ENCODE measurements at places on chromosomes 5 and 9. TPM values are rescaled to one million over a fixed set of nuclear protein-coding genes. Genes with fewer than 3 reads are reported as not detected.

DNA sequence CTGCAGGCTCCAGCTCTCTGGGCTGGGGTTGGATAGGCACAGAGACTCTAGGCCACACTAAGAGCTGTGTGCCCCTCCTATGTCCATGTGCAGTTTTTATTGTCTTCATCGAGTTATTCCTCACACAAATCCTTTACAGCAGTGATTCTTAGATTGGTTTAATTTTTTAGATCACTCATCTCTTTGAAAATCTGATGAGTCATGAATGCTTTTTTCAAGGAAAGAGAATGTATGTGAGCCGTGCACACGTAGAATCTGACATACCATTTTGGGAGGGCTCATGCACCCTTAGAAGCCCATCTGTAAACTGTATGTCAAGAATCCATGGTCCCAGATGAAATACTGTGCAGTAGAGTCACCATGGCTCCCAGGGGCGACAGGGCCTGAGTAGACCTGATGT lies 100.7 kb upstream of the S1PR3 start:
- no peaks in the 10 kb centered on the region for H3K36me3 ChIP-seq
- H3K27ac ChIP-seq: no peak overlapping the region
- H3K27me3 ChIP-seq: no peaks in the 10 kb centered on the region
- no peak for DNase-seq
- H3K4me1 ChIP-seq: no peaks in the 10 kb centered on the region
- H3K4me3 ChIP-seq: no peak overlapping the region

DNA sequence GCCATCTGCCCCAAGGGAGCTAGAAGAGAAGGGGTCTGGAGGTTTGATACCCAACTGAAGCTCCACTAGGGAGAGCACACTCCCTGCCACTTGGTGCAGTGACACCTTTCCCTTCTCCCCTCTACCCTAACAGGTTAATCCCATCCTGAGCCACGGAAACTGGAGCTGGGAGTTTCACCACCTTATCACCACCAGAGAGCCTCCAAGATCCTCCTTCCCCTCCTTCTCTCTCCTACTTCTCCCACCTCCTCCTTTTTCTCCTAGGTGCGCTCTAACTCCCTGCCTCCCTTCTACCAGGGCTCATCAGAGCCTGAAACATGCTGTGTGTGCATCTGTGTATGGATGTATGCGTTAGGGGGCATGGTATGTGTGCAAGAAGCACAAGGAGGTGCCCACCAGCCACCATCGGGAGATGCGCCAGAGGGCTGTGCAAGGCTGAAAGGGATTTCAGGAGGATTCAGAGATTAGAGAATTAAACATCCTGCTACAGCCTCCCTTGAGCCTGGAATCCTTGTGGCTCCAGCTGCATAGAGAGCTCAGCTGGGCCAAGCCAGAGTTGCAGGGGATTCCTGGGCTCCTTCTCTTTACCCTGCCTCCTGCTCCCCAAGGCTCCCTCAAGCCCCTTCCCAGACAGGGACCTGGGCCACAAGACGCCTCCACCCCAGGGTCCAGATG lies 89.8 kb downstream of the PCDH1 start:
- no peaks in the 10 kb centered on the region for H3K27me3 ChIP-seq
- no peak overlapping the region for H3K4me3 ChIP-seq
- H3K4me1 ChIP-seq: peaks cover 3% of the 10 kb centered on the region
- H3K27ac ChIP-seq: no peak overlapping the region
- no peak for DNase-seq

DNA sequence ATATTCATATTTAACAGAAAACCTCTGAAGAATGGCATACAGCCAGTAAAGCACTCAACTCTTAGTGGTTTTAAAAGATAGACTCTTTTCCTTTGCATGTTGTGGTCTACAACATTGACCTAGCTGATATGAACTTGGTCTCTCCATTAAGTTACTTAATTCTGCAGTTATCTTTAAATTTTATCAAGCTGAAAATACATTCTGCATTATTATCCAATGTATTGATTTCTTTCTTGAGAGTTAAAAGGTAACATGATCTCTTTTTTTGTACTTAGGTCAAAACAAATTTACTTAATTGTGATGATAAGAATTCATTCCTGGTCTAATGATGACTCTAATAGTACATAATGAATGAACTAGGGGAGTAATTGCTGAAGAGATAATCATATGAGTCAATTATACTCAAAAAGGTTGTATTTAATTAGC lies 132.9 kb downstream of the STARD4 start:
- H3K4me3 ChIP-seq: no peak overlapping the region
- no peak overlapping the region for H3K27ac ChIP-seq
- H3K36me3 ChIP-seq: no peaks in the 10 kb centered on the region
- DNase-seq: no peak
- peaks cover 7% of the 10 kb centered on the region for H3K4me1 ChIP-seq

- H3K36me3 ChIP-seq: no peaks in the 10 kb centered on the region
- H3K4me3 ChIP-seq: no peak overlapping the region
- no peak for DNase-seq
- H3K27me3 ChIP-seq: no peaks in the 10 kb centered on the region
Measured at GRCh38 chr5:65766175-65766574, 44.2 kb downstream of the NLN start.

- no peak overlapping the region for H3K4me3 ChIP-seq
- no peaks in the 10 kb centered on the region for H3K27me3 ChIP-seq
- no peak for DNase-seq
- H3K36me3 ChIP-seq: no peaks in the 10 kb centered on the region
- H3K27ac ChIP-seq: no peak overlapping the region
- no peaks in the 10 kb centered on the region for H3K4me1 ChIP-seq
Measured at GRCh38 chr9:76313771-76314170, 80.5 kb downstream of the RFK start.

Gene ZCCHC10
- total RNA-seq: 23.7 TPM

DNA sequence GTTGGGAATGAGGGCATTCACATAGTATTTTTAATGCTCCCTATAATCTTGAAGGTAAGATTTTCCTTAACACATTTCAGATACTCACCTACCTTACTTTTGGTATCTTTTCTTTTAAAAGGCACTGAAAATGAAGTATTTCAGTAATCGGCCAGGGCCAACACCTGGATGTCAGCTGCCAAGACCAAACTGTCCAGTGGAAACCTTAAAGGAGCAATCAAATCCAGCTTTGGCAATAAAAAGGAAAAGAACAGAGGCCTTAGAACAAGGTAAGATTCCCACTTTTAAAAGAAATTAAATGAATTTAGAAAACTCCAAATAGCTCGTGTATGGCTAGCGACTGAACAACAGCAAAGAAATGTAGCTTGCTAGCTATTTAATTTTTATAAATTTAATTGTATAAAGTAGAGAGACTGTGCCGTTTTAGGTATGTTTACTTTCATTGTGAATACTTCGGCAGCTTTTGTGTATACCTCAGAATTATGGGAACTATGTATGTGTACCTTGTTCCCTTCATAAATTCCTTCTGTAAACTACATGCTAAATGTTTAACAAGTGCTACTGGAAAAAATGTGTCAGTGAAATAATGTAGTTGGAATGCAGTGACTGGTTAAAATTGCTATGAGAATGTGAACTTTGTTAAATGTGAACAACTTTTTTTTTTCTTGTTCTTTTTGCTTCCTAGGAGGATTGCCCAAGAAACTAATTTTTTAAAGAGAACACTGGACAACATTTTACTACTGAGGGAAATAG lies 41.9 kb downstream of the CDK7 start:
- peaks cover 15% of the 10 kb centered on the region for H3K36me3 ChIP-seq
- H3K27ac ChIP-seq: no peak overlapping the region
- no peak overlapping the region for H3K4me3 ChIP-seq
- DNase-seq: no peak
- no peaks in the 10 kb centered on the region for H3K4me1 ChIP-seq

Gene NPDC1
- 28.7 TPM for total RNA-seq

DNA sequence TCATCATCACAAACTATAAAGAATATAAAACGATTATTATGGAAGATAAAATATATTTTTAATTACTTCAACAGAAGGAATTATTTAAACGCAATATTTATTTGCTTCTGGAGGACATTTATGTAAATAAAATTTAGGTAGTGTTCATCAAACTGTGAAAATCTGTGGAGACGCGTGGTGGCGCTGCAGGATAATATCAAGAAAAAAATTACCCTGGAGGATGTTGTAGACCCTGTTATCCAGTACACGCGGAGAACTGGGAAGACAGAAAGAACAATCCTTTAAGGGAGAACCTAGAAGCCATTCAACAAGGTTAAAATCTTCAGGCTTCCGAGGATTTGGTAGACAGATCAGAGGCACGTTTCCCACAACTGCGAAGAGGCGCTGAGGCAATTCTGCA lies at the start of gene PCDHB12:
Gene PCDHB12, plus strand, starts transcription at position 242 of the 400 bp plus-strand sequence. CDS start 189 bp downstream, outside the sequence.
- no peaks in the 10 kb centered on the region for H3K36me3 ChIP-seq

GRCh38 chr5:400282-401145 lies 42.5 kb upstream of the EXOC3 start:
- H3K36me3 ChIP-seq: no peaks in the 10 kb centered on the region
- H3K4me1 ChIP-seq: peaks cover 10% of the 10 kb centered on the region
- H3K4me3 ChIP-seq: no peak overlapping the region
- DNase-seq: peak; percentile 57
- H3K27me3 ChIP-seq: no peaks in the 10 kb centered on the region
- H3K27ac ChIP-seq: no peak overlapping the region

GRCh38 chr5:61115968-61116367 lies 46.3 kb downstream of the SMIM15 start:
- H3K4me1 ChIP-seq: no peaks in the 10 kb centered on the region
- no peak overlapping the region for H3K4me3 ChIP-seq
- no peaks in the 10 kb centered on the region for H3K36me3 ChIP-seq
- DNase-seq: no peak
- no peaks in the 10 kb centered on the region for H3K27me3 ChIP-seq

DNA sequence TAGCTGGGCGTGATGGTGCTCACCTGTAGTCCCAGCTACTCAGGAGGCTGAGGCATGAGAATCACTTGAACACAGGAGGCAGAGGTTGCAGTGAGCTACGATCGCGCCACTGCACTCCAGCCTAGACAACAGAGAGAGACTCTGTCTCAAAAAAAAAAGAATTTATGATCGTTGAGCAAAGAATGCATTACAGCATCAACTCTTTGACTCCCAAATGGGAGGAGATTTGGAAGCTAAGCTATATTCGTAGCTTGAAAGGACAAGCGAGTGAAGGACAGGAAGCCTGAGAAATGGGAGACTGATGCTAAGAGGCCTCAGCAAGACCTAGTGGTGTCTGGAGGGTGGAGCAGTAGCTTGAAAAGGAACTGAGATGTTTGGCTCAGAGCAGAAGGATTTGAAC lies 10.3 kb upstream of the CCIN start:
- no peaks in the 10 kb centered on the region for H3K36me3 ChIP-seq
- H3K4me1 ChIP-seq: peaks cover 6% of the 10 kb centered on the region
- DNase-seq: no peak
- no peak overlapping the region for H3K27ac ChIP-seq
- H3K27me3 ChIP-seq: no peaks in the 10 kb centered on the region

- H3K4me3 ChIP-seq: no peak overlapping the region
- DNase-seq: no peak
- no peaks in the 10 kb centered on the region for H3K36me3 ChIP-seq
- no peak overlapping the region for H3K27ac ChIP-seq
Measured at GRCh38 chr9:14373336-14373666, 59.4 kb upstream of the NFIB start.

DNA sequence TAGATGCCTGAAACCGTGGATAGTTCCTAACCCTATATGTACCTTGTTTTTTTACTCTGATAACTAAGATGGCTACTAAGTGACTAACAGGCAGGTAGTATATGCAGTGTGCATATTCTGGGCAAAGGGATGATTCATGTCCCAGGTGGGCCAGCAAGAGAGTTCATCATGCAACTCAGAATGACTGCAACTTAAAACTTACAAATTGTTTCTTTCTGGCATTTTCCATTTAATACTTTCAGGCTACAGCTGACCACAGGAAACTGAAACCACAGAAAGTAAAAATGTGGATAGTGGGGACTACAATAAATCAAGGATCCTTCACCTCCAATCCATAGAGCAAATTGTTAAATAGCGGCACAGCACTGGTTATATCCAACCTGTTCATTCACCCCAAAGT lies 30.7 kb upstream of the VCAN start:
- H3K4me3 ChIP-seq: no peak overlapping the region
- no peaks in the 10 kb centered on the region for H3K4me1 ChIP-seq
- no peak overlapping the region for H3K27ac ChIP-seq
- no peaks in the 10 kb centered on the region for H3K36me3 ChIP-seq

- no peaks in the 10 kb centered on the region for H3K27me3 ChIP-seq
- no peaks in the 10 kb centered on the region for H3K36me3 ChIP-seq
- H3K4me3 ChIP-seq: no peak overlapping the region
- DNase-seq: no peak
Measured at GRCh38 chr5:177431317-177432142, 5.1 kb downstream of the GRK6 start.

Gene RNF180
- total RNA-seq: 10.3 TPM

DNA sequence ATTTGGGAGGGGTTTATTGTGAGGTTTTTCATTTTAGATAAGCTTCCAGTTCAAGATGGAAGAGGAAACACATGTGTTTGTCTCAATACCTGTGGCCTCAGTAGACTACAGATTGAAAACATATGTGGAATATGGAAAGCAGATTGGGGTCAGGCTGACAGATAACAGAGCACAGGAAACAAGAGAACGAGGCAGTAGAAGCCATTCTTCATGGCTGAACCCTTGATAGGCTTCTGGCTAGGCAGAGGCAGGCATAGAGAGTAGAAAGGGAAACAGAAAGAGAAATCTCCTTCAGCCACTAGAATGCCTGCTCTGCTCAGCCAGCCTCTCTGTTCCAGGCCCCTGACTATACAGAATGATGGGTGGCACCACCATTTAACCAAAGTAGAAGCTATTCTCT lies 152.5 kb downstream of the MUSK start:
- H3K4me3 ChIP-seq: no peak overlapping the region
- H3K36me3 ChIP-seq: no peaks in the 10 kb centered on the region
- H3K27me3 ChIP-seq: no peaks in the 10 kb centered on the region
- DNase-seq: no peak
- H3K4me1 ChIP-seq: no peaks in the 10 kb centered on the region

- H3K4me3 ChIP-seq: peak overlapping the region; percentile 32
- H3K36me3 ChIP-seq: no peaks in the 10 kb centered on the region
- H3K27me3 ChIP-seq: no peaks in the 10 kb centered on the region
- no peak for DNase-seq
Measured at GRCh38 chr9:110047232-110047954, 160.6 kb downstream of the C9orf152 start.

Gene C9orf153
- 2.7 TPM for total RNA-seq

GRCh38 chr9:114938687-114939575 lies 8.5 kb upstream of the TNFSF8 start:
- DNase-seq: peak; percentile 39
- H3K4me3 ChIP-seq: no peak overlapping the region
- H3K27ac ChIP-seq: no peak overlapping the region
- no peaks in the 10 kb centered on the region for H3K36me3 ChIP-seq

Gene SLCO4C1
- 26.5 TPM for total RNA-seq

GRCh38 chr5:80747922-80748321 lies 93.1 kb upstream of the DHFR start:
- no peak for DNase-seq
- no peaks in the 10 kb centered on the region for H3K27me3 ChIP-seq
- no peaks in the 10 kb centered on the region for H3K4me1 ChIP-seq
- peaks cover 23% of the 10 kb centered on the region for H3K36me3 ChIP-seq

Gene ALDOB
- total RNA-seq: 1.1 TPM

- H3K4me3 ChIP-seq: no peak overlapping the region
- no peak for DNase-seq
- H3K4me1 ChIP-seq: peaks cover 3% of the 10 kb centered on the region
Measured at GRCh38 chr5:57171816-57172465, 1.9 kb upstream of the GPBP1 start.

Gene PIP5K1B
- total RNA-seq: 28.2 TPM

Gene OR1Q1
- total RNA-seq: not detected
